ENCODE measurements at places on chromosomes 3 and 15. TPM values are rescaled to one million over a fixed set of nuclear protein-coding genes. Genes with fewer than 3 reads are reported as not detected.

UNC13C gene
- total RNA-seq, result not detected

GCNT3 gene
- 3.8 TPM for total RNA-seq

LIPC gene
- 206 TPM for total RNA-seq

EBLN2 gene
- 3.8 TPM for total RNA-seq

GRCh38 chr3:34174740-34175139 lies 376.3 kb downstream of the PDCD6IP start:
- H3K27me3 ChIP-seq, result no peaks in the 10 kb centered on the region
- no peak overlapping the region for H3K4me3 ChIP-seq
- no peak for DNase-seq
- H3K36me3 ChIP-seq, result no peaks in the 10 kb centered on the region
- no peak overlapping the region for H3K27ac ChIP-seq

DNA sequence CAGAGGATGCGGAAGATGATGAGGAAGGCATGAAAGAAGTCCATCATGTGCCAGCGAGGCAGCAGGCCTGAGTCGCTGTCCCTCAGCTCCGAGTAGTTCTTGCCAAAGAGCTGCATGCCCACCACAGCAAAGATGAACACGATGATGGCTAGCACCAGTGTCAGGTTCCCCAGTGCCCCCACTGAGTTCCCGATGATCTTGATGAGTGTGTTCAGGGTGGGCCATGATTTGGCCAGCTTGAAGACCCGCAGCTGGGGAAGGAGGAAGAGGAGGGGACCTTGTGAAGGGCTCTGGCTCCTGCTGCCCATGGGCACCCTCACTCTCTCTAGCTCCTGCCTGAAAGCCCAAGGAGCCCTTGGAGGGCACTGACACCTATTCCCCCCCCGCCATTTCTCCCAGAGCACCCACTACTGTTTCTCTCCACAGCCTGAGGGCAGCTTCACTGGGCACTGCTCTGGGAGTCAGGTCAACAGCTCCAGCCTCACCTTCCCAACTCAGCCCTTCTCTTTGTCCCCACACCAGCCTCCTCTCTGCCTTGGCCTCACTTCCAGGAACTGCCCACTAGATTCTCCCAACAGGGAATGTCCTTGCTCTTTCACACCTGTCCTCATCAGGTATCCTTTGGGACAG lies 63.6 kb downstream of the SCN5A start:
- H3K36me3 ChIP-seq, result no peaks in the 10 kb centered on the region
- H3K27me3 ChIP-seq, result no peaks in the 10 kb centered on the region
- no peak overlapping the region for H3K27ac ChIP-seq
- H3K4me1 ChIP-seq, result no peaks in the 10 kb centered on the region

DNA sequence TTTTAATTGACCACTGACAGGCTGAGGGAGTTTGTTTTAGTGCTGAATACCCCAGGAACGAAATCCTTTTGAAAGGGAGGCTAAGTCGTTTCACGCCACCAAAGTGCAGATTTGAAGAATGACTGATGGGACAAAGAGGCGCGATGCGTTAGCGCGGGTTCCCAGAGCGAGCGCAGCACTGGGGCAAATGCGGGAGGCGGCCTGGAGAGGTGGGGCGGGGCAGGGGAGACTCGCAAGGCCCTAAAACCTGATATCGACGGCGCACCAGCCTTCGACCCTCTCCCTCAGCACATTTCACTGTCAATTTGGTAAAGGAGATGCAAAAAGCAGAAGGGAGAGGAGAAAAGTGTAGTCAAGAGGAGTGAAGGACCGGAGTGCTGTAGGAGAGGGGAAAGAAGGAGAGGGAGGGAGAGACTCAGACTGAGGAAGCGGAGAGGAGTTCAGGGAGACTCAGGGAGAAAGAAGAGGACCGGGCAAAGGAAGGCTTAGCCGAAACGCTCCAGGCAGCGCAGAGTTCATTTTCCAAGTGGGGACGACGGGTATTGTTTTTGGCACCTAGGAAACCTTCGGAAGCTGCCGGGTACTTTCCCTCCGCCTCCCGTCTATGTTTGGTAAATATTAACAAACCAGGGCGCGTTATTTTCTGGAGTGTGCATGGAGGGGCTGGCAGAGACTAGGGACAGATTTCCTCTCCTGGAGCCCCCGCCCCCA lies 3.8 kb upstream of the FOXB1 start:
- peaks cover 6% of the 10 kb centered on the region for H3K4me1 ChIP-seq
- no peaks in the 10 kb centered on the region for H3K36me3 ChIP-seq
- no peak overlapping the region for H3K27ac ChIP-seq
- peaks cover 79% of the 10 kb centered on the region for H3K27me3 ChIP-seq
- no peak overlapping the region for H3K4me3 ChIP-seq
